ENCODE measurements at places on chromosomes 11 and 22.

- no peak for DNase-seq
Measured at GRCh38 chr11:65355776-65356393, 1.3 kb downstream of the TIGD3 start.

DNA sequence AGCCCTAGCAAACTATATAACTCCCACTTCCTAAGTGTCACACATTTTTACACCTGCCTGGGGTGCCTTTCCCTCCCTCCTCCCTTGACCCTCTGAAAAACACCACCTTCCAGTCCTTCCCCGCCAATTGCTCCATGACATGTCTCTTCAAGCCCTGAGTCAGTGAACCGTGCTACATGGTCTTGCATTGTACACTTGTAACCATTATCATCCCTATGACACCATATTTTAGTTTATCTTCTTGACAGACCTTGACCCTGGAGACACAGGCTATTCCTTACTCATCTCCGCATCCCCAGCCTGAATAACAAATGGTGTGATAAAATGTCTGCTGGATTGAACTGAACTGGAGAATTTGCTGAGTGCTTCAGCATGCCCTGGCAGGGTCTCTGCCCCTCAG is 36.9 kb downstream of the TNKS1BP1 start:
- no peak for DNase-seq

DNA sequence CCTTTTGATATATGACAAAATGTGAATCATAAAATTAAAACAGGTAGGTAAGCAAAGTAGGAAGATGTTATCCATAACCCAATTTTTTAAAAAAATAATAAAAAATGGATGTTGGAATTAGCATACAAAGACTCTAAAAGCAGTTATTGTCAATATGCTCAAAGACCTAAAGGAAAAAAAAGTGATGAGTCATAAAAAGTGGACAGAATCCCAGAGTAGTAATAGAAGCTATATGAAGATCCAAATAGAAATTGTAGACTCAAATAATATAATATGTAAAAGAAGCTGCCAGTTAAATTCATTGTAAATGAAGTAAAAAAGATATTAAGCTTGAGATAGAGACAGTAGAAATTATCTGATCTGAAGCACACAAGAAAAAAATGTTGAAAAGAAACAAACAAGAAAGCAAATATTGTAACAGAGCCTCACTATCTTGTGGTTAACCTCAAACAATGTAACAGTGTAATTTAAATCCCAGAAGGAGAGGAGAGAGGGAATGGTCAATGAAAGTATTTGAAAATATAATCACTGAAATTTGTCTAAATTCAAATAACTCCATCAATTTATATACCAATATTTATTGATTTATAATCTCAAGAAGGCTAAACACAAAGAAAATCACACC is 773.4 kb upstream of the RAG2 start:
- no peak for DNase-seq

DNA sequence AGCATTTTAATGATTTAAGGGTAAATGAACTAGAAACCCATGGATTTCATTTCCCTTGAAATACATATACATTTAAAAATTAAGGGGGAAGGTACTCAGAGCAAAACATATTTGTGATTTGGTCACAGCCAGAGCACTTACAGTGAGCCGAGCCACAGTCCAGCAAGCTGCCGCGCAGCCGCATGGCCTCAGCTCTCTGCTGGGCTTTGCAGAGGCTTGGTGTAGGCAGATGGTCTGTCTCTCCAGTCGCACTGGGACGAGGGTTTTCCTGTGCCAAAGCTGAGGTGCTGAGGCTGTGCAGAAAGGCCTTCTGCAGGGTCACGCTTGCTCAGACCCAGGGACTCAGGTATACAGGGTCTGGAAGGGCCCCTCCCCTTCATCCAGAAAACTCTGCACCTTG is 367.3 kb downstream of the OPCML start:
- DNase-seq: peak; percentile 32

- DNase-seq: peak; percentile 87
Measured at GRCh38 chr22:45263463-45264269, 21.1 kb upstream of the UPK3A start.

DNA sequence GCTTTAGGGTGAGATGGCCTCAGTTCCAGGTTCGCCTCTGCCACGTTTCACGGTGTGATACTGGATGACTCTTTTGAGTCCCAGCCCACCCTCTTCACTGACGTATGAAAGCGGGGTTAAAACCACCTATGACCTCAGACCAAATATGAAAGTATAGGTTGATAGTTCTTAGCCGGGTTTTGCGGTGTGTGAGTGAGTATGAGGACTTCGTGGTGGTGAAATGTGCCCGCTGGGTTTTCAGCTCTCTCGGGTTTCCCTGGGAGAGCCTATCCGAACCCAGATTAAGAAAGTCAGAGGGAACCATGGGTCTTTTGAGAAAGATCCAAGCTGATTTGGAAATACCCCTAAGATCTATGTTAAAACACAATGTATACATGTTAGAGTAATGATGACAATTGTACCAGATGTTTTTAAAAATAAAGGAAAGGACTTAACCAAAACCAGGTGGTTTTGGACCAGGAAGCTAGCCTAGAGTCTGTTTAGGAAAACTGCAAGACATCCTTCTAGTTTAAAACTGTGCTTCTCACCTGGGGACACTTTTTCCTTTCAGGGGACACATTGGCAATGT is 25.8 kb upstream of the ST3GAL4 start:
- DNase-seq: no peak
